ENCODE measurements at places on chromosomes 2 and 18.

DNA sequence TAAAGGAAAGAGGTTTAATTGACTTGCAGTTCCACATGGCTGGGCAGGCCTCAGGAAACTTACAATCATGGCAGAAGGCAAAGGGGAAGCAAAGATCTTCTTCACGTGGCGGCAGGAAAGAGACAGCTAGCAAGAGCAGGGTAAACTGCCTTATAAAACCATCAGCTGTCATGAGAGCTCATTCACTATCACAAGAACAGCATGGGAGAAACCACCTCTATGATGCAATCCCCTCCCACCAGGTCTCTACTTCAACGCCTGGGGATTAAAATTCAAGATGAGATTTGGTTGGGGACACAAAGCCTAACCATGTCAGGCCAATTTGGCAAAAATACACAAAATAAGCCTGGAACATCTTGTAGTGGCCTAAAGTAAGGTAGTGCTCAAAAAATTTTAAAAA is 152.6 kb downstream of the COL6A3 start:
- no peak for DNase-seq

DNA sequence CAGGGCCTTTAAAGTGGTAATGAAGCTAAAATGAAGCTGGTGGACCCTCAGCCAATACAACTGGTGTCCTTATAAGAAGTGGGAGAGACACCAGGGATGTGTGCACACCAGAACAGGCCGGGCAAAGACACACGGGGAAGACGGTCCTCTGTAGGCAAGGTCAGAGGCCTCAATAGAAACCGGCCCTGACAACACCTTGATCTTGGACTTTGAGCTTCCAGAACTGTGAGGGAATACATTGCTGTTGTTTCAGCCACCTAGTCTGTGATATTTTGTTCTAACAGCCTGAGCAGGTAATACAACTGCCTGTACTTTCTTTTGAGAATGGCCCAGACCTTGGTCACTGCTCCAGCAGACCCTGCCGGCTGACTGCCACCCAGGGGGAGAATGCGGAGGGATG is 65.6 kb upstream of the FZD7 start:
- no peak for DNase-seq

GRCh38 chr2:73839653-73840411 is 11.1 kb downstream of the STAMBP start:
- DNase-seq: no peak

GRCh38 chr18:62788111-62788510 is 72.8 kb downstream of the PHLPP1 start:
- no peak for DNase-seq

GRCh38 chr2:167293172-167293781 is 405.0 kb downstream of the XIRP2 start:
- no peak for DNase-seq

GRCh38 chr2:100976645-100977391 is 25.3 kb upstream of the RPL31 start:
- DNase-seq: no peak

DNA sequence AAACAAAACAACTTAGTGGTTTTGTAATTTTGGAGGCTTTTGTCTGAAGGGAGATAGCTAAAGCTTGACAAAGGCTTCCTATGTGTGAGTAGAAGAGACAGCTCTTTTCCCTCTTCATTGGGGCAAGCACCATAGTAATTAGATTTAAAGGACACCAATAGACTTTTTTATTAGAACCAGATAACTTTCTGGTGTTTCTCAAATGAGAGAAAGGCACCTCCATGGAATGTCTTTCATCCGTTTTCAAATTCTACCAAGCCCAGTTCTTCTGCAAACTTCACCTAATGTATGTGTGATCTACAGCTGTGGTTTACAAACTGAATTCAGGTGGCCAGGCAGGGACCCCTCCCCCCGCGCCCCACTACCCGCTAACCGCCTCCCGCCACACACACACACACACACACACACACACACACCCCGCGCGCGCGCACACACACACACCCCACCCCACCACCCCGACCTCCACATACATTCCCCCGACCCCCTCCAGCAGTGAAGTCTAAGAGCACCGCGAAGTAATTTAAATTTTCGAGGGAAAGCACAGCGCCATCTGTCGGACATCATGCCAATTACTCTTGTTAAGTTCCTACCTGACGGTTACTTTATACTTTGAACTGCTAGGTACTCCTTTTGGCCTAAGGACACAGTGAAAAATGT is 31.6 kb upstream of the PPP1R1C start:
- DNase-seq: peak; percentile 60

DNA sequence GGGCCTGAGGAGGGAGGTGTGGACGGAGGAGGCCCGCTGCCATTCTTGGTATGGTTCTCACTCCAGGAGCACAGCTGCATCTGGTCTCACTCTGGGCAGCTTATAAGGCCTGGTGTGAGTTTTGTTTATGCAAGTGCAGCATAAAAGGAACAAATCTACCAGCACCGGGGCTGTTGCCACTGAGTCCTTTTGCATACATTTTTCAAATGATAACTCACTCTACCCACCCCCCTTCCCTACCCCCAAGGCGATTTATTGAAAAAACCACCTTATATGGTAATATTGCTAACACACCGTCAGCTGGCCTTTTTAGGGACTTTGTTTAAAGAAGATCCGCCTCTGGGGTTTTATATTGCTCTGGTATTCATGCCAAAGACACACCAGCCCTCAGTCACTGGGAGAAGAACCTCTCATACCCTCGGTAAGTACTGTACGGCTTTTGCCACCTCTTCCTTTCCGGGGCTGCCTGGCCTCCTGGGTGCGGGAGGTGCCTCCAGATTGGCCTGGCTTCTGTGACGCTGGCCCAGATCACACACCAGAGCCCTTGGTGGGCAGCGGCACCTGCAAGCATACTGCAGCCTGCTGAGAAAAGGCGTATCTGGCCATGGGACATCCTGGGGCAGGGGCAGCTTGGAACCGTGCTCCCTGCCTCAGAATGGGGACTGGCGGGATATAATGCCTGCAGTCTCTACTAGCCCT is at the start of gene ACTG2:
TSS of gene ACTG2 (plus strand) at position 378 of the 699 bp plus-strand sequence. CDS start 8,304 bp downstream, outside the sequence.
- DNase-seq: no peak

DNA sequence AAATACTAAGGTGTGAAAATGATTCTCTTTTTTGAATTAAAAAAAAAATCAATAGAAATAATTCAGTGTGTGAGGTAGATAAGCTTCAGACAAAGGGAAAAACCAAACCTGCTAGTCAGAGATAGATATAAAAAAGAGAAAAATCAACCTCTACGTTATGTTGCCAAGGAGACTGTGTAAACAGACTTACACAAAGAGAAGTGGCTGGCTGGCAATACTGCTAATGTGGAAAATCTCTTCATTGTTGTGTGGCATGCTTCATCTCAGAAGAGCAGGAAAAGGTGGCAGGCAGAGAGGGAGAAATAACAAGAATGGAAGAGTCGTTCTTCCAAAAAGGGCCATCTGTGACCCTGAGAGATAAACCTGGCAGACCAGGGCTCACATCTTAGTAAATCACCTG is 200.8 kb downstream of the SLC8A1 start:
- DNase-seq: no peak

DNA sequence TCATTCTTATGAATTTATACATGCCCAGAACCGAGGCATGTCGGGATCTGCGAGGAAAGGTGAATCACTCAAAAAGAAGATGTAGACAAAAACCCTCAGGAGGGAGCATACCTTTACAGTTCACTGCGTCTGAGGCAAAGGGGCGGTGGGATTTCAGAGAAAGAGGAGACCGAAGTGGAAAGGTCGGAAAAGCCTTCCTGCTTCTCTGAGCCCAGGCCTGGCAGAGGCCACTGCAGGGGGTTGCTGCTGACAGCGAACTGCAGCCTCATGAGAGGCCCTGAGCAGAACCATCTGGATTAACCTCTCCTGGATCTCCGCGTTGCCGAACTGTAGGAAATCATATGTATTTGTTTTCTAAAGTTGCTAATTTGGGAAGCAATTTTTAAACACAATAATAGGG is 713.1 kb upstream of the SOX11 start:
- no peak for DNase-seq

DNA sequence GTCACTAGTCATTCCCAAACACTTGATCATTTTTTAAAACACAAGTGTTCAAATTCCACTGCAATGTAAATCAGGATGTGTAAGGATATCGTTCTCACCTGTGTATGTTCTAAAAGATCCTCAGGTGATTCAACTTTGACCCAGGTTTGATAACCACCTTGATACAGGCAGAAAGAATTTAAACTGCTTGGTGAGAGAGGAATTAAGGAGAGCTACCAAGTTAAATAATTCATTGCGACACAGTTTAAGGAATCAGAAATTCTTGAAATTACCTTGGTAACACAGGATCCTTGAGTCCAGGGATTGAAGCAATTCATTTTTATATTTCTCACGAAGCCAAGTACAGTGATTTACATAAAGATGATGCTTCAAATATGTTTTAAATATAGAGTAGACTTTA is 80.7 kb upstream of the EHBP1 start:
- no peak for DNase-seq

GRCh38 chr18:46343931-46344372 is 239.8 kb downstream of the HAUS1 start:
- DNase-seq: peak; percentile 63

DNA sequence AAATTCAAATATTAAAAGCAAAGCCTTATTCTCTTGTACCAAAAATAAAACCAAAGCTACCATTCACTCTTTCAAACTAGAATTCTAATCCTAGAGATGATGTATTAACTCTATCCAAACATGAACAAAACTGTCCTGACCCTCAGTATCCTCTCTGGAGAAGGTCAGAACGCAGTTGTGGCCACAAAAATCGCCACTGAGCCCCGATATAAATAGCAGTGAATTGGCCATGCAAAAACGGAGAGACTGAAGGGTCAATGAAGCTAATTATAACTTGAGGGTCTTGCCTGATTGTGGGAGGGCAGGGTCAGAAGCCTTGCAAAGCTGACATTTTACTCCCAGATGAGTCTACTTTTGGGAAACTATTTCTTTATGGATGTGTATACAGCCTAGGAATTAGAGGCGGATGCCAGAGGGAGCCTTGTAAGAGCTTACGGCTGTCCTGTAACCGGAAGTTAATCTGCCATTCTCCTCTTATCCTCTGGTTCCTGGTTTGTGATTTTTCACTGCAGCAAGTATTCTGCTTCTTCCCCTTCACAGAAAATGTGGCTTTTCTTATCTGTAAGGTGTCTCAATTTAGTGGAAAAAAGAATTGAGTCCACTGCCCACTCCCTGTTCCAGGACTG is 28.1 kb downstream of the CAVIN2 start:
- DNase-seq: no peak
